ENCODE measurements at places on chromosomes 6 and 20.
A peak's percentile ranks its signal among the peaks of the same experiment; 100 is the strongest.

GRCh38 chr6:123333000-123333756 lies 303.6 kb downstream of the TRDN start:
- DNase-seq: peak; percentile 7

DNA sequence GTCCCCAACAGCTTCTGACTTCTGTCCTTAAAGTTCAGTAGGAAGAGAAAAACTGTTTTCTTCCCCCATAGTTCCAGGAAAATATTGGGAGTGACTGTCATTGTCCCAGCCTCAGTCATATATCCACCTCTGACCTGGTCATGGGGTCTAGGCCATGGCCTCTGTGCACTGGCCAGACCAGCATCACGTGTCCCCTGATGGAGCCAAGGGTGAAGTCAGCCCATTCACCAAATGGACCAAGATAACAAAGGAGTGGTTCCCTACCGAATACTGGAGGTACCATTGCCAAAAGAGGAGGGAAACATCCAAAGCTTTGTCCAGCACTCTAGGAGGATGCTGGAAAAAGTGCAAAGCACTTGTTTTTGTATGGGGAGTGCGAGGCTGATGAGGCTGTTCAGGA lies 395.4 kb downstream of the TAF4 start:
- no peak for DNase-seq

- DNase-seq: no peak
Measured at GRCh38 chr20:61719691-61720347, 345.9 kb downstream of the TAF4 start.

DNA sequence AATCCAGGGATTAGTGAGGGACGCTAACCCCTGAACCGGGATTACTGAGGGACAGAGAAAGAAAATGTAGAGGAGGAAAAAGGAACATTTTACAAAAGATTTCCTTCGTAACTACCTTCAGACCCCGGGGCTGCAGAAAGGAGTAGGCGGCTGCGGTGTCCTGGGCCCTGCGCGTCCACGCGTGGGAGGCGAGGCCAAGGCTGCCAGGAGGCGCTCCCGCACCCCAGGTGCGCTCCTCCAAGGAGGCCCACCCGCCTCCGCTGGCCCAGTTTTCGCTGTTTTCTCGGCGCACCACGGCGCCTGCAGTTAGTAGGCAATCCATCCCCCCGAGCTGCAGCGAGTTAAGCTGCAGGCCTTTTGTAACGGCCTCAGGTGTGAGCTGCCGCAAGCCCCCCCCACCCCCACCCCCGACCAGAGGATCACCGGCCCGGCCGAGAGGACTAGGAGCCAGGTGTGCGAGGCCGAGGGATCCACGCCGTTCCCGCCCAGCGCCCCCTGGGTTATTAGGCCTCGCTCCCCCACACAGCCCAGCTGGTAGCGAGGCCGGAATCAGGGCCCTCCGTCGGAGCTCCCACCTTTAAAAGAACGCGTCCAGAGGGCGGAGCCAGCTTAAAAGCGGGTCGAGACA lies 380.3 kb upstream of the ARID1B start:
- DNase-seq: no peak

- no peak for DNase-seq
Measured at GRCh38 chr6:96942676-96943075, 18.1 kb downstream of the KLHL32 start.

- DNase-seq: no peak
Measured at GRCh38 chr20:40322941-40323340, 366.1 kb downstream of the MAFB start.

DNA sequence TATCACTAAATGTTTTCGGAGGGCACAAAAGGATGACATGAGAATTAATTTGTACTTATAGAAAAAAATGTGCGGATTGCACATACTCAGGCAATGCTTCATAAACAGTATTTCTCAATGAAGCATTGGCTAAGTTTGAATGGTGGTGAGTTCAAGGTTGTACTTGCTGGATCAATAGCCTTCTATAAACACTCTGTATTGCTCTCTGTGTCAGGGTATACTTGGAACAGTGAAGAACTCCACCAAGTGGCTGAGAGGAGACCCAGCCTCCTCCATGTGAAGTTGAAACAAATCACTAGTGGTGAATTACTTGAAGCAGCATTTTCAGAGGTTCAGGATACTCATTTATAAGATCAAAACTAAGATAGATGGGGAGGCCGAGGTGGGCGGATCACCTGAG lies 360.6 kb downstream of the RIMS1 start:
- DNase-seq: no peak

- no peak for DNase-seq
Measured at GRCh38 chr6:46549155-46549554, 57.9 kb upstream of the RCAN2 start.

GRCh38 chr20:44448753-44449546 lies 26.7 kb upstream of the TTPAL start:
- peak; percentile 26 for DNase-seq

GRCh38 chr6:10425975-10426780 lies 11.3 kb upstream of the TFAP2A start:
- DNase-seq: peak; percentile 76
